AML-193 (cell line): ENCODE measurements at places on chromosomes 4 and X.

GRCh38 chr4:48787056-48787455 lies 7.0 kb upstream of the FRYL start:
- DNase-seq: no peak

GRCh38 chr4:2290974-2291704 lies 29.2 kb upstream of the MXD4 start:
- DNase-seq: no peak

DNA sequence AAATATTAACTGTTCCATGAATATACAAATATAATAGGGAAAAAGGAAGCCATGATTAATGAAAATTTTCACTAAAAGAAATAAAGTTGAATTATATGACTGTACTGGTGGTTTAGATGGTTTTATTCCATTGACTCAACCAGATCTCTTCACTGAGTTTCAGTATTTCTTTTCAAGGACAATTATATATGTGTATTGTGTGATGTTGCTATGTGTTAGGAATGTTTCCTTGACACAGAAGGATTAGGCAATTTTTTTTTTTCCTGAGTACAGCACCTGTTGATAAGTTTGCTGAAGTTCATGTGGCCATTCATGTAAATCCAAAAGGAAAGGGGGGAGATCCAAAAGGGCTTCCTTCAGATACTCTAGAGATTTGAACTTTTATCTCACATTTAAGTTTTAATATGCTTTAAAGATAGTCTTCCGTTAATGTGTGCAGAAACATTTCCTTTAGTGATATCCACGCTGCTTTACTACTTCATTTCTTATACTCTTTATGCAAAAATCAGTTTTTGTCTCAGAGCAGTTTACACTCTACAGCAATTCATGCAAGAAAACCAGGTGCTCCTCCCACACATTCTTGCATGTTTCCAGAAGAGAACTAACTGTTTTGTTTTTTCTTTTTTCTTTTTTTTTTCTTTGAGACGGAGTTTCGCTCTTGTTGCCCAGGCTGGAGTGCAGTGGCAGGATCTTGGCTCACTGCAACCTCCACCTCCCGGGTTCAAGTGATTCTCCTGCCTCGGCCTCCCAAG lies 249.1 kb downstream of the RPA4 start:
- DNase-seq: no peak

DNA sequence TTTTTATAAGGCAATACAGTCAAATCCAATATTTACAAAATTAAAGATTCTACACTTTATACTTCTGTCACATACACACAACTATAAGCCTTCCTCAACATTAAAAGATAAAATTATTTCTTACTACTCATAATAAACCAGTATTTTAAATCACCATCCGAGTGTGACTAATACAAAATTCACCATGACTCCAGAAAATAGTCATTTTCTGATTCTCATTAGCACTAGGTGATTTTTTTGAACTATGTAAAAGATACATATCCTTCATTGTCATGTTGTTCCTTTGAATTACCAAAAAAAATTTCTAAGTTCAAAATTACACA lies 646 bp upstream of the SLC7A11 start:
- no peak for DNase-seq

DNA sequence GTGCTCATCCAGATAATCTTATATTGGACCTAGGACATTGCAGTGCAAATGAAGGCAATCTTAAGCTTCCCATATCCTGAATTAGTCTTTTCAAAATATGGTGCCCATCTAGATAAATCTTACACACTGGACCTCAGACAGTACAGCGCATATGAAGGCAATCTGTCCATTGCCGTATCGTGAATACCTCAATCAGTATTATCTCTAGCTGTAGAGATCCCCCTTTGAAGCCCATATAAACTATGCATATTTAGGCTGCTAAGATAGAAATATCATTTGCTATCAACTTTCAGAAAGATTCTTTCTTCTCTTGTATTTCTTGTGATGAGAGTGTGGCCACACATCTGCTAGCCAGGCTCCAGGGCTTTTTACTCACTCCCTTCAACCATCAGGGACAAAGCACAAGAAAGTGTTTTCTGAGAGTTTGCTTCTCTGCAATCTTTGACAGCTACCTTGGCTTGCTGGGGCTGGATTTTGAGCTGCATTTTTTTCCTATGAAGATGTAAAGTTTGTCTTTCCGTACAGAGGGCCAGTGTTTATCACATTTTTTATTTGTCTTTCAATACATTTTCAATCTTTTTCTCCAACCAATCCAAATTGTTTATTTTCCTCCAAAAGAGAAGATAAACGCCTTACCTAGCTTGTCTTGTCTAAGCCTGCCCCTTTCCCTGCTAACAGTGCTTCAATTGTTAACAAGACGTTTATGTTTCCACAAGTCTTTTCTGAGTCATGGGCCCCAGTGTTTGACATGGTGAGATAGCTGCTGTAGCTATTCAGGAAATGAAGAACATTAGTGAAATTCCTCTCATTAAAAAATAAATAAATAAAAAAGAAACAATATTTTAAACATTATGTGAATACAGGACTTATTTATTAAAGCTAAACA lies 57.6 kb upstream of the FAT1 start:
- no peak for DNase-seq

DNA sequence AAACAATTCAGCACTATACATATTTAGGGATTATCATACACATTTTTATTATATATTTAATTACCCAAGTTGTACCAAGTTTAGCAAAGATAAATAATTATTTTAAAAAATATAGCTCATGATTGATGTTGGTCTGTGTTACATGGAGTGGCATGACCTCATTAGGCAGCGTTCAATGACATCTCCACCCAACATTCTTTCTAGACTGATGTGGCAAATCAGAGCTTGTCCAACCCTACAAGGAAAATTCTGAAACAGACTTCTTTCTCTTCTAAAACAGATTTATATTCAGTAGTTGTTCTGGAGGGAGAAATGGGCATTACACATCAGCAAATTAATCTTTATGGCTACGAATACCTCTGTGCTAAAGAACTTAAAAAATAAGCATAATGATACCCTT lies 189.7 kb downstream of the PDGFC start:
- DNase-seq: no peak

DNA sequence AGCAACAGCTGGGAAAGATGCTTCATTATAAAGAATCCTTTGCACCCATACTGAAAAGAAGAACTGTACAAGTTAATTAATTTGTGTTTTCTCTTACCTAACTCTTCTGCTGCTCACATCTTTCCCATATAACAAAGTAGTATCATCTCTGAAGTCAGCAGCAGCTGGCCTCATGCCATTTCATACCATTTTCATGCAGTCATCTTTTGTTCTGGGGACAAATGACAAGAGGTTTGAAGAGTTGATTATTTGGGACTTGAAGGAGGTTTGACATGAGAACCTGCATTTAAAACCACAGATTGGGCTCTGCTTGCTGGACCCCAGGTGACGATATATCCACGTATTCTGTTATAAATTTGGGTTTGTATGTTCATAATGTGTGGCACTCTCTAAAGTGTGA lies 430.3 kb downstream of the SPRY1 start:
- no peak for DNase-seq

DNA sequence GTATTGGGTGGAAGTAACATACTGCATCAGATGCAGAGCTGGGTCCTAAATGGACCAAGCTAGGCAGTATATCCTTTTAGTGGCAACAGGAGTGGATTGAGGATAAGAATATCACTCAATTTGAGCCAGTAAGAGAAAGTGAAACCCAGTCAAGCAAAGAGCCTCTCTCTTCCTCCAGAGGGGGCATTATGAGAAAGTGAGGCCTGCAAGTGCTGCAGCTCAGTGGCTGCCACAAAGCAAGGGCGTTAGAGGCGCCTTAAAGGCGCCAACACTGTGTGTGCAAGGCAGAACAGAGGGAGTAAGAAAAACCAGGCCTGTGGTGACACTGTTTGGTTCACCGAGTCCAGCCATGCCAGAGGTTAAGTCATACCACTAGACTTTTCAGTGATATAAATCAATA lies 17.5 kb downstream of the STX18 start:
- DNase-seq: no peak

DNA sequence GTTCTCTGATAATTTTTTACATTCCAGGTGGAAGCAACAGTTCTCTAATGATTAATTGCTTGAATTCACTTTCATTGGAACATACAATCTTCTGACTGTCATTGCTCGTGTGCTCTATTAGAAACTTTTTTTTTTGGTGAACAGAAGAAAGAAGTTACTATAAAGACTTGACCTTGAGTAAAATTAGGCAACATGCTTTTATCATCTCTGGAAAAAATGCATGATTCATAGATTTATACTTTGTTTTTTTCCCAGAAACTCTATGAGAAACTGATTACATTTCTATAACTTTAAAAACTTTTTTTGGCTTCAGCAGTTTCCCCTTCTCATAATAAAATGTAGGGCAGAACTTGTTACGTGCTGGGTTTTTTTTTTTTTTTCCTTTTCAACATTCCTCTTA lies 167.6 kb downstream of the ARHGAP10 start:
- DNase-seq: no peak
